Motor neuron (in vitro differentiated cells): ENCODE measurements at places on chromosomes 1 and 21. TPM values are rescaled to one million over a fixed set of nuclear protein-coding genes. Genes with fewer than 3 reads are reported as not detected.

Gene TCP10L
- 0.46 and 0.86 TPM in 2 replicates for total RNA-seq

Gene TAL1
- 0.38 and 2.8 TPM in 2 replicates for total RNA-seq

Gene LRRIQ3
- 0.27 and 0.44 TPM in 2 replicates for total RNA-seq

Gene FMOD
- total RNA-seq: 50.9 and 57.9 TPM in 2 replicates

Gene RXRG
- total RNA-seq: not detected in 2 replicates

Gene OR2G6
- total RNA-seq: not detected in 2 replicates

Gene PRRX1
- 0.95 and 1.5 TPM in 2 replicates for total RNA-seq

Gene PPP1R15B
- 48.1 and 49.7 TPM in 2 replicates for total RNA-seq

Gene CR1
- total RNA-seq: not detected in 2 replicates

Gene PCBP3
- total RNA-seq: 1.1 and 2.5 TPM in 2 replicates

Gene F3
- 2.6 and 4.1 TPM in 2 replicates for total RNA-seq

Gene CFHR5
- total RNA-seq: not detected in 2 replicates

Gene NCMAP
- total RNA-seq: 0.23 and 0.59 TPM in 2 replicates

Gene COL6A2
- total RNA-seq: 56.4 and 63.0 TPM in 2 replicates
